Stimulated activated CD4-positive, alpha-beta T cell treated with anti-CD3 and anti-CD28 coated beads, TNF-alpha, amount 100 ng/mL, for 4 hours (primary cell): ENCODE measurements at places on chromosomes 6 and 20.

DNA sequence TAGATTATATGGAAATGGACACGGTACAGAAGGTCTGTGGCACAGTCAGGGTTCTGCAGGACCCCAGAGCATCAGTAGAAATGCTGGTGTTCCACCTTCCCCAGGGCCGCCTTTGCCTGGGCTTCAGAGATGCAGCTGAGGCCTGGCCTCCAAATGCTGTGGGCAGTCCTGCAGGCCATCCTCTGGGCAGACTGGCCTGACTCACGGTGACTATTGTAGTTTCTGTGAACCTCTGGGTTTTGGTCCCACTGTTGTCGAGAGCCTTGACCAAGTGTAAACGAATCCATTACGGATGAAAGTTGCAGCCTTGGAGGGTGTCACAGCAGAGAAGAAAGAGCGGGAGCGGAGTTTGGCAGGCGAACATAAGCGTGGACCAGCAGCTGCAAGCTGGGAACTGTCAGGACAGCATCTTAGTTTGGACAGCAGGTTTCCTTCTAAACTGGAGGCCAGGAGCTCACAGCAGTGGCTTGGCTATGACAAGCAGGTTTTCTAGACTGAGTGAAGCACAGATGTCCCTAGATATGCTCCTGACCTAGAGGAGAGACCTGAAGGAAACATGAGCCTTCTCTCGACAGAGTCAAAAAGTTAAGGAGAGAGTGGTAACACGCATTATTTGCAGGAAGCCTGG lies 46.2 kb upstream of the BCLAF1 start:
- DNase-seq, result no peak

GRCh38 chr20:48181261-48181935 lies 396.1 kb upstream of the SULF2 start:
- no peak for DNase-seq

DNA sequence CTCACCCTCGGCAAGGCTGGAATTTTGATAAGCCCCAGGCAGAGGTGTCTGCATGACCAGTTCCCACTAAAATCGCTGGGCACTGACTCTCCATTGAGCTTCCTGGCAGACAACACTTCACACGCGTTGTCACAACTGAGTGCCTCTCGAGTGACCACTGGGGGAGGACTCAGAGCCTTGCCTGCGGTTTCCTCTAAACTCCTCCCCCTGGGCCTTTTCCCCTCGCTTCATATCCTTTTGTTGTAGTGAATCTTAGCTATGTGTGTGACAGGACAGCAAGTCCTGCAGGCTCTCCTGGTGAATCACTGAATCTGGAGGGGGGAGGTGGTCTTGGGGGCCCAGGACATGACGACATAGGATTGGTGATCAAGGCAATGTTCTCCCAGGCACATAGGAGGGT lies 670.8 kb downstream of the PRKN start:
- no peak for DNase-seq

DNA sequence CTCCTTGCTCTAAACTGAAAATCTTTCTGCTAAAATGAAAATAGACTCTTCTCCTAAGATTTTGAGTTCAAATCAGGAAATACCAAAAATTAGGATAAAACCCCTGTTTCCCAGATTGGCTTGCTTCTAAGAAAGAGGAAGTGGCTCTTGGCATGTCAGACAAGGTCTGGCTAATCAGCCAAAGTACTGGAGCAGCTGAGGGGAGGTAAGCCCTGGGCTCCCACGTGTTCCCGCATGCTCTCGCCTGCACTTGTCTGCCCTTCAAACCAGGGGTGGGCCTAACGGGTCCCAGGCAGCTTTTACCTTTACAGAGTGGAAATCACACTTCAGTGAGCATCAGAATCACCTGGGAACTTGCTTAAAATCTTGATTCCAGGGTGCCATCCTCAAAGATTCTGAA lies 43.2 kb upstream of the GABRR1 start:
- no peak for DNase-seq

- peak; percentile 48 for DNase-seq
These were observed 8.9 kb downstream of the BPIFB1 start for GRCh38 chr20:33291830-33292355.

GRCh38 chr6:122401104-122401503 lies 1.7 kb downstream of the HSF2 start:
- no peak for DNase-seq

DNA sequence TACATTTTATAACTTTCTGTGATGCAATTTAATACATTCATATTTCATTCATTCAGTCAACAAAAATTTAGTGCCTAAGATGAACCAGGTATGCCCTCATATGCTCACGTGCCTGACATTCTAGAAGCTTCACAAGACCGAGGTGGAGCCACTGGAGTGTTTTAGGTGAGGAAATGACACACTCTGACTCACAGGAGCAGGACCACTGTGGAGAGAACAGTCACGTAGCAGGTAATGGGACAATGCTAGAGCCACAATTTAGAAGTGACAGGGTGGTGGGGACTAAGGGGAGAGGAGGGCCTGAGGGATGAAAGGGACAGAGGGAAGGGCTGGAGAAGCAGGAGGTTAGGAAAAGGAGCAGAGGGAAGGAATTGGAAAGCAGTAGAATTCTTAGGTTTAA lies 17.6 kb upstream of the HLA-A start:
- no peak for DNase-seq

- no peak for DNase-seq
These were observed 51.9 kb downstream of the BTBD9 start for GRCh38 chr6:38587766-38588362.

- no peak for DNase-seq
These were observed 31.0 kb downstream of the KCNQ2 start for GRCh38 chr20:63441136-63442099.

DNA sequence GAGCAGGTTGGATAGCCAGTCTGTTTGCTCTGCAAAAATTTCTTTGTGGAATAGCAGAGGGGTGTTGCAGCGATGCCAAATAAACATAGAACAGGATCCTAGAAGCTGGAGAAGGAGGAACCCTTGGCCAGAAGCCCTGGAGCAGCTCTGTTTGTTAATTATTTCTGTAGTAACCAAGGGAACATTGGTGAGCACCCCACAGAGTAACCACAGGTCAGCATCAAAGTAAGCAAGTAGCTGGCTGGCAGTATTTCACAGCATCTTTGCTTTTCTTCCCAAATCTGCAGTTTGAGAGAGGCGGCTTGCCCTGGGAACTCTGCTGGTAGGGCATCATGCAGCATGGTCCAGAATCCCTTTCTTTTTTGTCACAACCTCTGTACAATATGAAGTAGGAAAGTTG lies 12.7 kb upstream of the APMAP start:
- no peak for DNase-seq

- no peak for DNase-seq
These were observed 309 bp upstream of the ABRACL start for GRCh38 chr6:139028215-139028657.

DNA sequence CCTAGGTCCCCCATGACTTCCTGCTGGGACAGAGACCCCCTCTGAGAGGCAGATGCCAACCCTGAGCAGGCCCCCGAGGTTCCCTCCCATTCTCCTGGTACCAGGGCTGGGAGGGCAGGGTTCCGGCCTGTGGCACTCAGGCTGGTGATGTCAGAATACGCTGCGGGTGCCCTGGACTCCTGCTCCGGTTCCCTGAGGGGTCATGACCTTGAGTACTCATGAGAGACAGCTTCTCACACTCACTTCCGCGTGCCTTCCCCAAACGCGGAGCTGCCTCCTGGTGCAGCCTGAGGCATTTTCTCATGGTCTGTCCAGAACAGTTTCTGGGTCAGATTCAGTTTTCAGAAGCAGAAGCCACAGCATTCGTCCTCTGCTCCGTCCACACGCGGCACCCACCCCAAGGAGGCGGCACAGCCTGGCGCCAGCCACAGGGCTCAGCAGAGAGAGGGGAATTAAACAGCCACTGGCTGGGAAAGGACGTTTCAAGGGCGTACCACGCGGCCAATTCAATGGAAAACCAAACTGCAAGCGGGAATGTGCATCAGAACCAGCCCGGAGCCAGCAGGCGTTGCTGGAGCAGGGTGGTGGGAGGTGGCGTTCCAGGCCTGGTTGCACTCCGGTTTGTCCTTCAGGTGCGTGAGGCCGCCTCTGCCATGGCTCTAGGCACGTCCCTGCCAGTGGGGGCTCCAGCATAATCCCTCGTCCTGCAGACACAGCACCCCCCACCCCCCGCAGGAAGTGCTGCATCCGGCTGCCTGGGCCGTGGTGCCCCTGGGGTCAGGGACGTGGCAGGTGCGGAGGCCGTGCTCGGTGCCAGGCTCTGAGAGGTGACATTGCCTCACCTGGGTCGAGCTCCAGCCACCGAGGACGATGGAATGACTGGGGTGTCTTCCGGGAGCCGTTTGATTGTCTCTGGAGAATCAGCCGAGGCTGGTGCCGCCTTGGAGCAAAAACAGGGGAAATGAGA lies 58.3 kb upstream of the BHLHE23 start:
- DNase-seq, result no peak

- DNase-seq, result no peak
These were observed 4.0 kb downstream of the DSP start for GRCh38 chr6:7545316-7546019.

DNA sequence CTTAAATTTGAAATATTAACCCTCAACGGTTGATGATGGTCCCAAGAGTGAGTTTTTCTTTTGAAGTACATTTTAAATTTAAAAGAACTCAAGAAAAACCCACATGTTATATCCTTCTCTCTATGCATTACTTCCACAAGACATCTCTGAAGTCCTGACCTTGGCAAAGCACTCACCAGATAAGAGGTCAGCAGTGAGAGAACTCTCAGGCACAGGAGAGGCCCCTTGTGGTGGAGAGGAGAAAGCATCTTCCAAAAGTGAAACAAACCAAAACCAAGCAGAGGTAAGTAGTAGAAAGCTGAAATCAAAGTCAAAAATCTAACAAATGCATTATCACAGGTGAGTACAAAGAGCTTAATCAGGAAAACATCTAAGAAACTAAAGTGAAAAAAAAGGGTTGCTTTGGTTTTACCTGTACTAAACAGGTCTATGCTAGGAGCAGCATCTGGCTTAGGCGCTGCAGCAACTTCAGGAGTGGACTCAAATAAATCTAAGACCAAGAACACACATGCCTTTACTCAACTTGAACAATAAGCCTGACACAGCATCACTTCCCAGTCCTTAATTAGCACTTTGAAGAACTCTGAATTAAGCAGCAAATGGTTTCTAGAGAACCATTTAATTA lies 80.5 kb downstream of the PRSS35 start:
- no peak for DNase-seq

GRCh38 chr6:168130697-168131371 lies 51.8 kb upstream of the FRMD1 start:
- DNase-seq, result no peak

GRCh38 chr6:14276071-14276470 lies 158.5 kb downstream of the CD83 start:
- no peak for DNase-seq

GRCh38 chr6:108633436-108633835 lies 72.7 kb downstream of the FOXO3 start:
- no peak for DNase-seq

DNA sequence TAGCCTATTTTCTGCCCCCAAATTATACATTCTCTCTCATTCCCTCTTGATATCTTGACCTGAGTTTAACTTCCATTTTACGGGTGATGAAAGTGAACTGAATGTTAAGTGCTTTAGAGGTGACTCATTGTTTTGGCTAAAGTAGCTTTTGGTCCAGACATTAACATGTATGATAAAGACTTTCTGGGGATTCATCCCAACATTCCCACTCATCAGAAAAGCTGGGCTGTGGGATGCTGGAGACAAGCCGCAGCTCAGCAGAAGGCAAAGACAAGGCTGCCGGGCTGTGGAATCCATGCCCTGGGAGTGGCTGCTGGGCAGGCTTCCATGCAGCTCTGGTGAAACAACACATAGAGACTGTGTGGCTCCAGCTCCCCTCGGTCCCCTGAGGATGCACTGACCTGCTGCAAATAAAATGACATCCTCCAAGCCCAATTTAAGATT lies 89.9 kb upstream of the SYNDIG1 start:
- no peak for DNase-seq

DNA sequence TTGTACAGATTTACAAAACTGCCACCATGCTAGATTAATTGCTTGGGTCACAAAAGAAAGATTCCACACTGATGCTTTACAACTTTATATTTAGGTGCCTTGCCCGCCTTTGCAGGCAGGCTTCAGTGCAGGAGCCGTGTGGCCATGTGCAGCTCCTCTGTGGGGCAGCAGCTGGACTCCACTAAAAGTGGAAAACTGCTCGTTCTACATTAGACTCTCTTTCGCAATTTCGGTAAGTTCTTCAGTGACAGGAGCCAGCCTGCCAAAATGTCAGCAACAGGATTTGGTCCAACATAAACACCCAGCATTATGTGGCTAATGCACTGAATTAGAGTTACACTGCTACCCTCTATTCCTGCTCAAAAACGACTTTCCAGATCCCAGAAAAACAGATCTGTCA lies 174.4 kb upstream of the KCNK16 start:
- no peak for DNase-seq

DNA sequence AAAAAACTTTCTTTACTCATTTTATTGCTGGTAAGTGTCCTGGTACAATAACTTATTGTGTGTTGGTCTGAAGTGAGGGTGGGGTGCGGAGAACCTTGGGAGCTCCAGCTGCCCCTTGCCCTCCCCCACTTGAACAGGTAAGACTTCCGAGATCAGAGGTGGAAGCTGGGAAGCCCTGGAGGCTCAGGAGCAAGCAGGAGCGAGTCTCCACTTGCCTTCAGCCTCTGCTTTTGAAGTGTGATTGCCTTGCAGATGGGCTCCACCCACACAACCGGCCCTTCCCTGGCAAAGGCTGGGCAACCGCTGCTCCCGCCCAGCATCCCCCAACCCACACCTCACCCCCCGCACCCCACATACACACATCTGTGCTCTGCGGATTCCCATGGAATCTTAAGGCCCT lies 179.6 kb downstream of the TFAP2C start:
- no peak for DNase-seq

- DNase-seq, result no peak
These were observed 1.1 kb upstream of the PSMB8 start for GRCh38 chr6:32844839-32845383.

DNA sequence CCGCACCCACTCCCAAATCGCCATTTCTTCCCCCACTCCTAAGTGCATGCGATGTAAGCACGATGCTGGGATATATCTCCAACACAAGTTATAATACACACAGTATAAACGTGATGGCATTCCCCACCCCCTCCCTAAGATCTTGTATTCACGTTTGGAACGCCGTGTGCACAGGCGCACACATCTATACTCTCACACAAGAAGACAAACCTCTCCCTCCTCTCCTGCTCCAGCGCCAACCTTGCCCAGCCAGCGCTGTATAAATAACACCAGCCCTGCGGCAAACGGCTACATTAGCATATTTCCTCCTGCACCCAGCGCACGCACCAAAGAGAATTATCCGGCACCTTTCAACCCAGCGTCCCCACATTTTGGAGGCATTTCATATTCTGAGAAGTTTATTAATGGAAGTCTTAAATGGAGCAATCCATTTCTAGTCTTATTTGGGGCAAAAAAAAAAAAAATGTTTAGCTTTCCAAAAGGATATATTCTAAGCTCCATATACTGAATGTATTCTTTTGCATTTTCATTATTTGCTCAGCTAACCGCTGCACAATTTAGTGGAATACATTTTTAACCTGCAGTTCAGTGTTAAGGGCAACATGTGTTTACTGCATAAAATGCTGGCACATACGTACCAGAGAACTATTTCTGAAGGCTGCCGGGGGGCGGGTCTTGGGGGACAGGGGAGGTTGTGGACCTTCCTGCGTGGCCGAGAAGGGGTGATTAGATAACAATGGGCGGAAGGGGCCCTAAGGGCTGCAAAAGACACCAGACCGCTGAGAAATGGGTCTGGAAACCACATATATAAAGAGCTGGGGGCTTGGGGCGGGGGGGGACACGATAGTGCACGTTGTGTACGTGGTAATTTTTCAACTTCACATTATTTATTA lies 1.1 kb upstream of the SLC22A23 start:
- no peak for DNase-seq

- no peak for DNase-seq
These were observed 85.8 kb downstream of the CDKAL1 start for GRCh38 chr6:20620043-20620442.
